ENCODE measurements at places on chromosomes 6 and 20.

DNA sequence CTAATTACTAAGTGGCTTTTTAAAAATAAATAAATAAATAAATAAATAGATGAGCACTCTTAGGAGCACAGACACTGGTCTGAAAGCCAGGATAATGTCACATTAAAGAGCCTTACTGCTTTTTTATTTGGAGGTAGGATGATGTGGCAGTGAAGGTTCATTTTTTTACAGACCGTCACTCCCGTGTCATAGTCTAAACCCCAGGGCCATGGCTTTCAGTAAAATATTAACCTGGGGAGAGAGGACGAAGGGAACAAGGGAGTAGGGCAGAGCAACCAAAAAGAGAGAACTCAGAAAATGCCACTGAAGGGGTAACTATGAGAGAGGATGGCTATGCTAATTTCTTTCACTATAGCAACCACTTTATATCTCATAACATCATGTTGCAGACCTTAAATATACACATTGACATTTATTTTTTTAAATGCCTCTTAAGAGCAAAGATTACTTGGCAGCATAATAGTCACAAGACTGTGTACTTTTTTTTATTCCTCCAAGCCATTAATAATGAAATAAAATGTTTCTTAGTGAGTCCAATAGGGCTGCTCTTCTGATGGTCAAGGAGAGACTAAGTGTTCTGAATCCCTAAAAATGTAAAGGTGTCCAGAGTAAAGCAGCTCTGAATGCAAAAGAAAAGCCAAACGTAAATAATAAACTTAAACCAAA, 100.9 kb upstream of the SIM1 start:
- no peak for DNase-seq

- no peak for DNase-seq
These were observed 2.4 kb downstream of the CMTR1 start for GRCh38 chr6:37435373-37435772.

DNA sequence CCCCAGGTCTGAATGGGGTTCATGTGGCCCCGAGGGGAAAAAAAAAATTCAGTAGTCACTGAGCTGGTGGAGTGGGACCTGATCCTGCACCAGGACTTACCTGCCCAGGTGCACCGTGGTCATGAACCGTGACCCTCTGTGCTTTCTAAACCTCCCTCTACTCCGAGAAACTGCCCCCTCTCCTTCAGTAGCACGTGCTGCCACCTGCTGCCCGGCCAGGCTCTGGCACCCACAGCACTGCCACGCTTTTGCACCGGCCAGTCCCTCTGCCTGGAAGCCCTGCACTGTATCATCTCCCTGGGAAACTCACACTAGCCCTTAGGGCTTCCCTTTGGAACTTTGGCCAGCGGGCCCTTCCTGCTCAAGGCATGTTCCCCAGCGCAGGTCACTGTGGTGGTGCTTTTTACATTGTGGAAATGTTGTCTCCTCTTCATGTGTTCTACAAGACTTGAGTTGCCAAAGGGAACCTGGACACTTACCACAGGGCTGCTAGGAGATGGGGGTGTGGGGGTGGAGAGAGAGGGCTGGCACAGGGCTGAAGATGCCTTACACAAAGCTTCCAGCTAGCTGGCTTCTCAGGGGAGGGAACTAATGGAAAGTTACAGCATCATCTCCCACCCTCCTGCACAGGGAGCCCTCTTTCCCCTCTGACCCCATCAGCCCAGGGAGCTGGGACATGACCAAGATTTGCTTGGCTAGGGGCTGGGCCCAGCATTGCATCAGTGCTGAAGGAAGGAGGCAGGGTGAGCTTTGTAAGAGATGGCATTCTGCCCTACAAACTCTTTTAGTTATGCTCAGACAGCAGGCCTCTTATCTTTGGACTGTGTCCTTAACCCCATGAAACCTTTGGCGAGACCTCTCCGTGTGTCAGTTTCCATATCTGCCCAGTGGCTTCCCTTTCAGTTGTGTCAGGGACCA, 2.5 kb upstream of the PTPRT start:
- no peak for DNase-seq

DNA sequence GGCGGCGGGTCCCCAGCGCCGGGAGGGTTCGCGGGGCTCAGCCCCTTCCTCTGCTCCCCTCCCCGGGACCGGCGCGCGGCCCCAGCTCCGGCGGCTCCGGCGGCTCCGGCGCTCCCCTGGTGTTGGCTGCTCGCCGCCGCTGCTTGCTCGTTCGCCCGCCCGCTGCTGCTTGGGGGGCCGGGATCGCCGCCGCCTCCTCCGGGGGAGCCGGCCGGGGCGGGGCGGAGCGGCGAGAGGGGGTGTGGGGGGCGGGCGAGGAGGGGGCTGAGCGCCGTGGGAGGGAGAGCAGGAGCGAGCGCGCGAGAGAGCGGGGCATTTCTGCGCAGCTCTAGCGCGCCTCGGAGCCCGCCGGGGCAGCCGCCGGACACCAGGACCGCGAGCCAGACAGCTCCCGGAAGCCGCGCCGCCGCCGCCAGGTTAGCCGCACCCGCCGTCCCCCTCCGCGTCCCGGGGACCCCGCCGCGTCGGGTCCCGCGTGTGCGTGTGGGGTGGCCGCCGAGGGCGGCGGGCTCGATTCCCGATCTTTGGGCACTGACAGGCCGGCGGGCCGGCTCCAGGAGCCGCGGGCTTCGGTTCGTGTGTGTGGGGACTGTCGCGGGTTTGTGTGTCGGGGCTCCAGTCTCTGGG, 62.0 kb upstream of the EPB41L1 start:
- DNase-seq = no peak

DNA sequence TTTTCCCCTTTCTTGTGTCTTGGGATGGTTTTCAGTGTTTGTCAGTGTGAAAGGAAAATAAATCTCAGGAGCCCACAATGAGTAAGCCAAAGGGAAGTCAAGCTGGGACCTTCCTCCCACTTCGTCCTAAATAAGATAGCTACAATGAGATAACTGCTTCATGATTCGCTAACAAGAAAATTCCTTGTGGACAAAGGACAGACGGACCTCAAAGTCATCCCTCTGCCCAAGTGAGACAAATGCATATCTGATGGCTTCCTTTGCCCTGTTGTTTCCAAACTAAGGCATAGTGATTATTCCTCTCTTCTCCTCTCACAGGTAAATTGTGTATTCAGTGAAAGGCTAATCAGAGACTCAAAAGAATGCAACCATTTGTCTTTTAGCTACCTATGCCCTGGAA, 26.1 kb upstream of the ADTRP start:
- DNase-seq = no peak

DNA sequence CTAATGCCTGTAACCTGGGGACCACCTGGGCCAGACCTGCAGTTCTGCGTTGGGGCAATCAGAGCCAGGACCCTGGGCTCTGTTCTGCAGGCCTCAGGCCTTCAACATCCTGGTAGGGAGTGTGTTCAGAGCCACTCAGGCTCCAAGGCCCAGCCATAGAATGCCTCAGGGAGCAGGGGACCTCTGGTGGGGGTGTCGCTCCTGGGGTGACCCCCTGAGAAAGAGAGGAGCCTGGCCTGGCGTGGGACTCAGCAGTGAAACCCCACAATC, 12.5 kb downstream of the UCKL1 start:
- no peak for DNase-seq

- DNase-seq = no peak
These were observed 179.8 kb upstream of the BMP5 start for GRCh38 chr6:56055081-56055704.

DNA sequence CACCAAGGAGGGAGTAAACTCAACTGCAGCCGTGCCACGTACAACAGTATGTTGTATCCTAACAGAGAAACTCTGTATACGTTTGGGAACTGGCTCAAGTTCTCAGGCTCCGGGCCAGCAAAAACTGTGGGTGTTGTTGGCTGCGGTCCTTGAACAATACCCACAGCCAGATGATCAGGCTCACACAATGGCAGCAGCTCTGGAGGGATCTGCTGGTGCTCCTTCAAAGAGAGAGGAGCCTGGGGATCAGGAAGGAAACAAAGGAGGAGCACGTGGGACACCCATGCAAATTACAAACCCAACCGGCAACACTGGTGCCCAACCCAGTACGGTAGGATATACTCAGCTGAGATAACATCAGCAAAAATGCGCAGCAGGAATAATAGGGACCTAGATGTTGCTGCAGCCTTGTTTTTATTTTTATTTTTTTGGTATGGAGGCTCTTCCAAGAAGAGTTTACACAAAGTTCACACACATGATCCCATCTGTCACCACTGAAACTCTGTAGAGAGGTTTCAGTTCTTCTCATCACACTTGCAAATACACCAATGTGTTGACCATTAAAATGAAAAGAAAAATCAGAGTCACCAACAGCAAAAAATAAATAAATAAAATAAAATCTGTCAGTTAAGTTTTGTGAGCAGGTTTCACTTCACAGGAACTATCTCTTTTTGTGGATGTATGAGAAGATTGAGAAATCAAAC, 41.2 kb upstream of the PDE10A start:
- no peak for DNase-seq

- DNase-seq = no peak
These were observed 768.4 kb upstream of the DEFB115 start for GRCh38 chr20:30488941-30489613.

GRCh38 chr6:149985481-149985937, 21.8 kb downstream of the ULBP1 start:
- DNase-seq = no peak

DNA sequence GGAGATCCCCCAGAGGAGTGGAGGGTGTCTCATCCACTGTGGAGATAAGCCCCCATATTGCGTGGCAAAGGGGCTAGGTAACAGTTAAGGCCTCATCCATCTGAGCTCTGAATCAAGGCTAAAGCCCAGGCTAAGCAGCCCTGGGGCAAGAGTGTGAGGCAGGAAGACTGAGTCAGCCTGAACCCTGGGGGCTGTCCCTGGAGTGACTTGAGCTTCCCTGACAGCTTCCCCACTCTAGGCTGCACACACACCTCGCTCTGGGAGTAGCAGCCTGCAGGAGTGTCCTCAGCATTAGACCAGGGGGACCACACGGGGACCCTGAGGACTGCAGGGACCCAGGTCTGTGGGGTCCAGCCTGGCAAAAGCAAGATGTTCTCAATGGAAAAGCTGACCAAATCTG, 27.9 kb downstream of the UBD start:
- no peak for DNase-seq

DNA sequence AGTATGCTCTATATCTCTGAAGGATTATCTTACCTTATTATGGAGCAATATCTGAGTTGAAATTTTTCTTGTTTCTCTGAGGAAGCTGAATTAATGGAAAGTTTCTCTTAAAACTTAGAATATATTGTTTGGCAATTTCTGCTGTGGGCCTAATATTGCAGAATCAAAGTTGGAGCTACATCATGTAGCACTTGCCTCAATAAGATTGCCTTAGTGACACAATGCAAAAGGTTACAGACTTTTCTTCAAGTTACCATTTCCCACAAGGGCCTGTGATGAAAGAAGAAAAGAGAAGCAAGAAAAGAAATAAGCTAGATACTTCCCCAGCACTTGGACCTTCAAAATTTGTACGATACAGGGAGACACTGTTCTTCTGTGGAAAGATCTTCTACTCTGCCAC, 151.2 kb downstream of the SOBP start:
- DNase-seq = no peak

DNA sequence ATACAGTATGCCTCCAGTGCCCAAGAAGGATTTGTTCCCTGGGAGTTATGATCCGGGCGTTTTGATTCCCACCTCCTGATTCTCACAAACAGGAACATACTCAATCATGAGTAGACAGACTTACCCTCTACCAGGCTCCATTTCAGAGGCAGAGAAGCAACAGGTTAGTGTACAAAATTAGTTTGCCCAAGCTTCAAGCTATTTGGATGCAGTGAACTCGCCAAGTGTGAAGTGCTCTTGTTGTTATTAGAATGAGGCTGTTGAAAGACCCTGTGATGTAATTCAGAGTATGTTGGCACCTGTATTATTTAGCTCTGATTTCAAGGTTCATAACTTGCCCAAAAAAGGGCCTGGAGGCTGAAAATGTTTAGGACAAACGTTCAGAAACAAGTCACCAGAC, 247.0 kb downstream of the PHACTR1 start:
- DNase-seq = no peak

- DNase-seq = no peak
These were observed 104.4 kb upstream of the FAM184A start for GRCh38 chr6:119182875-119183274.

DNA sequence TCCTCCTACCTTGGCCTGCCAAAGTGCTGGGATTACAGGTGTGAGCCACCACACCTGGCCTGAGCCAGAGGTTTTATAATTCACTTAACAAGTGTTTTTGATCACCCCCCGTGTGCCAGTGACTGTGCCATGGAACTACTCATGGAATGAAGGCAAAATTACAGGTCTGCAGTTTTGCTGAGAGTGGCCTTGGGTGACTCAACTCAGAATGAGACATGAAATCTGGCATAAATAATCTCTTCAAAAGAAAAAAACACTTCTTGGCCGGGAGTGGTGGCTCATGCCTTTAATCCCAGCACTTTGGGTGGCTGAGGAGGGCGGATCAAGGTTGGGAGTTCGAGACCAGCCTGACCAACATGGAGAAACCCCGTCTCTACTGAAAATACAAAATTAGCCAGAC, 166.9 kb upstream of the SALL4 start:
- DNase-seq = no peak

DNA sequence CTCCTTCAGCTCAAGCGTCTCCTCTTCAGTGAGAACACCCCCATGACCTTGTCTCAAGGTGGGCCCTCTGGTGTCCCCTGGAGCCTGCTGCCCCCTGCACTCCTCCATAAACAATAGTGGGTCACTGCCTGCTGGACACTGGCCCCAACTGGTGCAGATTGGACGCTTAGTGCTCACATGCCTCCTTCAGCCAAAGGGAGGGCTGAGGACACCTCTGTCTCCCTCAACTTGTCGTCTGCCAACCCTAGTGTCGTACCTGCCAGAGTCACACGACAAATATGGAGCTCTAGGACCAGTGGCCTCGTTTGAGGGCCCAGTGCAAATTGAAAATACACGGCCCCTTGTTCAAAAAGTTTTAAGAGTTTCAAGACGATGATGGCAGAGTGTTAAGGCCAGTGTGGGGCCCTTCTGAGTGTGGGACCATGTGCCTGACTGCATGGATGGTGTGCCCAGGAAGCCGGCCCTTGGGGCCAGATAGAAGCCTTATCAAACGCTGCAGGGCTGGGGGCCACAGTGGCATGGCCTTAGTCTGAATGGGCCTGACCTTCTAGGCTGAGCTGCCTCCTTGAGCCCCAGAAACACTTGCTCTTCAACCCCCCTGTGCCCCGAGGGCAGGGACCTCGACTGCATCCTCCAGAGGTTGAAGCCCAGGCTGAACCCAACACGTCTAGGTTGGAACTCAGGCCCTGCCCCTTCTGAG, 20.1 kb downstream of the APCDD1L start:
- DNase-seq = no peak

DNA sequence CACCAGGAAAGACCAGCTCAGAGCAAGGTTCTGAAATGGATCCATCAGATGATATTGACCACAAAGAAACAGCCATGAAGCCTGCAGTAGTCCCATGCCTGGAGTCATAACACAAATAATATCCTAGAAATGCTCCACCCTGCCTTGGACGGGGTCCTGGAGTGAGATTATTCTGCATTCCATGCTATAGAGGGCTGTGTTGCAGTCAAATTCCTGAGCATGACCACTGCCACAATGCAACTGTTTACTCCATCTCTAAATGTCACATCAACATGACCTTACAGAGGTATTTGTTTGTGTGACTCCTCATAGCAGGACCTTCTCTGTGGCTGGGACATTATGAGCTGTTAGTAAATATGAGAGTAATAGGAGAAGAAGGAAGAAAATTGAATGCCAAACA, 257.5 kb upstream of the TCF21 start:
- no peak for DNase-seq

- no peak for DNase-seq
These were observed 56.6 kb downstream of the PHF20 start for GRCh38 chr20:35828434-35828833.
